MM.1S (cell line): ENCODE measurements at places on chromosomes 11 and 22.

- no peak overlapping the region for H3K4me3 ChIP-seq
- H3K36me3 ChIP-seq: no peaks in the 10 kb centered on the region; the same call in none of the 2 replicates
- H3K27me3 ChIP-seq: no peaks in the 10 kb centered on the region
- no peak overlapping the region for H3K27ac ChIP-seq
- DNase-seq: no peak
These were observed 30.2 kb downstream of the UQCR10 start for GRCh38 chr22:29797351-29797750.

DNA sequence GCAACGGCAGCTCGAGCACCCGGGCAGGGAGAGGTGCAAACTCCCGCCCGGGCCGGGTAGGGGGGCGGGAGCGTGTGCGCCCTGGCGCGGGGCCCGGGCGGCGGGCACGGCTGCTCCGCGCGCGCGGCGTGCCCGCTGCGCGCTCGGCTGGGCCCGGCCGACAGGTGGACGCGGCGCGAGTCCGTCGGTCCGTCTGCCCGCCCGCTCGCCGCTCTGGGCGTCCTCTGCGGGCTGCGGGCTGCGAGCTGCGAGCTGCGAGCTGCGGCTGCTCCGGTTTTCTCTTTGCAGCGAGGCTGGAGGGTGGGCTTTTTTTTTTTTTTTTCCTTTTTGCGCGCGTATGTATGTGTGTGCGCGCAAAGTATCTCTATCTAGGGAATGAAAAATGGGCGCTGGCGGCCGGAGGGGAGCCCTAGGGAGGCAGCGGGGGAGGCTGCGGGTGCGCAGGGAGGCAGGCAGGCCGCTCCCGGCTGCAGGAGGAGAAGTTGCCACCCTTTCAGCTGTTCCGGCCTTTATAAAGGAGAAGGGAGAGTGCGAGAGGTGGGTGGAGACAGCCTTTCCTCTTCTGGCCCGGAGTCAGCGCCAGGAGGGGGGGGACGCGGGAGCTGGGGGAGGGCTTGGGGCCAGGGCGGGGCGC lies at the start of gene PDGFB:
Gene PDGFB (minus strand): TSS at position 487 of the 634 bp plus-strand sequence. CDS start 1,019 bp downstream, outside the sequence.
- peaks cover 33% of the 10 kb centered on the region for H3K4me1 ChIP-seq
- H3K27me3 ChIP-seq: peaks cover 6% of the 10 kb centered on the region; the same call in 1 of the 2 replicates
- H3K27ac ChIP-seq: no peak within 1 kb of the TSS

DNA sequence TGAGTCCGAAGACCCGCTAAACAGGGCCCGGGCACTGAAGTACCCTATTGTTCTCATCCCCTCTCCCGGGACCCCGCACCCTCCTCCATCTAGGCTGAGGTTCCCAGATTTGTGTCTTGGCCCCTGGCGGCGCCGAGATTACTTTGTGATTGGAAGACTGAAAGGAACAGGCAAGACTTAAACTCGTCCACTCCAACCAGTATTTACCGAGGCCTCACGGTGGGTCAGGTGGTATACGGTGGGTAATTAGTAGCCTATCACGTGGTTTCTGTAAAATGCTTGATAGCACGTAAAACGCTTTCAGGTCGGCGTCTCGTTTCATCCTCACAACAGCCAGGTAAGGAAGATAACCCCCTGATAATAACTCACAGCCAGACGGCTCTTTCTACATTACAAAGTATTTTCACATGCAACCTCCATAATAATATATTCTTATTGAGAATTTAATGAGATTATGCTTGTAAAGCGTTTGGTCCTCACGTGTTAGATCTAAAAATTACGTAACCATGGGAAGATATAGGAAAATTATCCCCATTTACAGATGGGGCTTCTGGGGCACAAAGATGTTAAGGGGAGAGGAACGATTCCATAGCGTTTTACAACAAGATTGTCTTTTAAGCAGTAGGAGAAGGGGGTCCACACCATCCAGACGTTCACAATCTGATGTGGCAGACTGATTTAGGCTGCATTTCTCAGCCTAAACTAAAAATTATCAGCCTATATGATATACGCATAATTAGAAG lies 642 bp upstream of the PIK3C2A start:
- H3K4me3 ChIP-seq: peak overlapping the region; percentile 80
- H3K4me1 ChIP-seq: peaks cover 5% of the 10 kb centered on the region
- no peaks in the 10 kb centered on the region for H3K27me3 ChIP-seq

DNA sequence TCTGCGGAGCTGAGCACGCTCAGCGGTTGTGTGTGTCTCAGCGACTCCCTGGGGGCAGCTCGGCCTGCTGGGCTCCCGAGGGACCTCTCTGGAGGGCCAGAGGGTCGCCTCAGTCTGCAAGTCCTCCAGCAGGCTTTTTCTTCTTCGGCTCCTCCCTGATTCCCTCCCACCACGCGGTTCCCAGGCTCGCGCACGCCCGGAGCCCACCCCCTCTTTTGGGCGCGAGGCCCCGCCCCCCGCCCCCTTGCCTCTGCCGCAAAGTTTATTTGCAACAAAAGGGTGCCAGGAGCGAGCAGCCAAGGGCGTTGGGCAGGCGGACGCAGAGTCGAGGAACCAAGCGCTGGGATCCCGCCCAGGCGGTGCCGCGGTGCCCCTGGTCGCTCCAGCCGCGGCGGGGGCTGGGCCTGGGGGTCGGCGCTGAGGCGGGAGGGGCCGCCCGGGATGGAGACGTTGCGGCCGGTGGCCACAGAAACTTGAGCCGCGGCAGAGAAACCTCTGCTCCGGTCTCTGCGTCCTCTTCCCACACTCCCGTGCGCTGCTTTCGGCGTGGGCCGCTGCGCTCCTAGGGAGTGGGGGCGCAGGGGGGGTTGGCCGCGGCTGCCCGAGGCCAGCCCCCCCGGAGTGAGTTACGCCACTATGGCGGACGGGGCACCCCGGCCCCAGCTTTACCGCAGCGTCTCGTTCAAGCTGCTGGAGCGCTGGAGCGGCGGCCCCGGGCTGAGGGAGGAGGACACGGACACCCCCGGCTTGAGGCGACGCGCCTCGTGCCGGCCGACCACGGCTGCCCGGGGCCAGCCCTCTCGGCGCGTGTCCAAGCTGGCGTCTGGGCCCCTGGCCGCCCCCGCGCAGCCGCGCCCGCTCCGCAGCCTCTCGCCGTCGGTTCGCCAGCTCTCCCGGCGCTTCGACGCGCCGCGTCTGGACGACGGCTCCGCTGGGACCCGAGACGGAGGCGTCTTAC lies at the start of gene ARHGEF17:
Gene ARHGEF17 (plus strand): TSS at position 274 of the 958 bp plus-strand sequence. CDS start 363 bp downstream, at position 637.
- H3K36me3 ChIP-seq: no peaks in the 10 kb centered on the region
- H3K27ac ChIP-seq: 0 out of 2 replicates have a peak within 1 kb of the TSS, but pooled peaks have one; percentile 4
- H3K4me3 ChIP-seq: peak within 1 kb of the TSS; percentile 89
- H3K4me1 ChIP-seq: no peaks in the 10 kb centered on the region
- peaks cover 6% of the 10 kb centered on the region; the same call in 1 of the 2 replicates for H3K27me3 ChIP-seq

DNA sequence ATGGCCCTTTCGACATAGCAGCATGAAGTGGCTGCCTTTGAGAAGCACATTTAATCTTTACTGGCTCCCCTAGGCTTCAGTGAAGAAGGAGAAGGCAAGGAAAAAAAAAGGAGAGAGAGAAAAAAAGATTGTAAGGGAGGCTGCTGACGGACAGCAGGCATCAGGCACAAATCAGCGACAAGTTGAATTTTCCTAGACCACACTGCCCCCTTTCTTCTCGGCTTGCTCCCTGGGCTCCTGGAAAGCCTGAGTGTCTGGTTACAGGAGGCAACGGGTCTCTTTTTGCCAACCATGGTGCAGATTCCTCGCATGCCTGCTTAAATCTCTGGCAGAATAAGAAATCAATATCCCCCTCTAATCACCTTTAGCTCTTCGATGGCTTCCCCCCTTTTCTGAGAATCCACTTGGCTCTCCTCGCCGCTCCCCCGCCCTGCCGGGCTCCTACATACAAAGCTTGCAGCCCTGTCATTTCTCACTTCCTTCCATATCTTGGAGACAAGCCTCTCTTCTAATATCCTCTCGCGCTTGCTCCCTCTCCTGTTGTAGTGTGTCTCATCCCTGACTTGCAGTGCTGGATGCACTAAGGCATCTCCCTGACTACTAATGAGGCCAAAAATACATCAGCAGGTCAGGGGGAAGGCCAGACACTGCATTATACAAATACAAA lies 14.3 kb downstream of the BLID start:
- no peak overlapping the region for H3K4me3 ChIP-seq
- no peak for DNase-seq
- no peaks in the 10 kb centered on the region for H3K27me3 ChIP-seq
- H3K27ac ChIP-seq: no peak overlapping the region
- no peaks in the 10 kb centered on the region for H3K4me1 ChIP-seq
- no peaks in the 10 kb centered on the region for H3K36me3 ChIP-seq

GRCh38 chr11:124667601-124668000 lies 5.9 kb downstream of the SIAE start:
- no peak for DNase-seq
- H3K27ac ChIP-seq: no peak overlapping the region
- H3K36me3 ChIP-seq: no peaks in the 10 kb centered on the region

- H3K36me3 ChIP-seq: no peaks in the 10 kb centered on the region
- no peak overlapping the region for H3K4me3 ChIP-seq
- H3K27ac ChIP-seq: no peak overlapping the region
- H3K27me3 ChIP-seq: no peaks in the 10 kb centered on the region
- DNase-seq: no peak
- H3K4me1 ChIP-seq: peaks cover 32% of the 10 kb centered on the region
These were observed 63.0 kb downstream of the PPFIBP2 start for GRCh38 chr11:7576726-7577290.

DNA sequence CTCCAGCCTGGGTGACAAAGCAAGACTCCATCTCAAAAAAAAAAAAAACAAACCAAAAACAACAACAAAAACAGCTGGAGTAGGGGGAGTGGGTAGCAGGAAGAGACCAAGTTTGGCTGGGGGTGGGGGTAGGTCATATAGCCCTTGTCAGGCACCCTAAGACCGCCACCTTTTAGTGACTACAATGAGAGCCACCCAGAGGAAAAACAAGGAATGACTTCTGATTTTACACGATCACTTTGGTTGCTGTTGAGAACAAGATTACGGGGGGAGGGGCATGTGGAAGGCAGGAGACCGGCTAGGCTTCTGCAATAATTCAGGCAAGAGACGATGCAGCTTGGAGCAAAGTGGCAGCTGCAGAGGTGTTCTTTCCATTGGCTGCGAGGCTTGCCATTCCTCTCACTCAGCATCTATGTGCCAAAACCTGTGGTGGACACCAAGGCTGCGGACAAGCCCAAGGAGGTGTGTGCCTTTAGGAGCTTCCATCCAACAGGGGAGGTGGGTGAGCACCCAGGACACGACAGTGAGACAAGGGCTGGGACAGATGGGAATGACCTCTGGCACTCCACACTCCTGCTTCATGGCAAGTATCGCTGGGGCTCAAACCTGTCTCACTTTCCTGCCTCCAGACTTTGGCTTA lies 1.7 kb downstream of the RPS19BP1 start:
- H3K27ac ChIP-seq: no peak overlapping the region
- no peaks in the 10 kb centered on the region for H3K27me3 ChIP-seq
- H3K4me1 ChIP-seq: peaks cover 46% of the 10 kb centered on the region

DNA sequence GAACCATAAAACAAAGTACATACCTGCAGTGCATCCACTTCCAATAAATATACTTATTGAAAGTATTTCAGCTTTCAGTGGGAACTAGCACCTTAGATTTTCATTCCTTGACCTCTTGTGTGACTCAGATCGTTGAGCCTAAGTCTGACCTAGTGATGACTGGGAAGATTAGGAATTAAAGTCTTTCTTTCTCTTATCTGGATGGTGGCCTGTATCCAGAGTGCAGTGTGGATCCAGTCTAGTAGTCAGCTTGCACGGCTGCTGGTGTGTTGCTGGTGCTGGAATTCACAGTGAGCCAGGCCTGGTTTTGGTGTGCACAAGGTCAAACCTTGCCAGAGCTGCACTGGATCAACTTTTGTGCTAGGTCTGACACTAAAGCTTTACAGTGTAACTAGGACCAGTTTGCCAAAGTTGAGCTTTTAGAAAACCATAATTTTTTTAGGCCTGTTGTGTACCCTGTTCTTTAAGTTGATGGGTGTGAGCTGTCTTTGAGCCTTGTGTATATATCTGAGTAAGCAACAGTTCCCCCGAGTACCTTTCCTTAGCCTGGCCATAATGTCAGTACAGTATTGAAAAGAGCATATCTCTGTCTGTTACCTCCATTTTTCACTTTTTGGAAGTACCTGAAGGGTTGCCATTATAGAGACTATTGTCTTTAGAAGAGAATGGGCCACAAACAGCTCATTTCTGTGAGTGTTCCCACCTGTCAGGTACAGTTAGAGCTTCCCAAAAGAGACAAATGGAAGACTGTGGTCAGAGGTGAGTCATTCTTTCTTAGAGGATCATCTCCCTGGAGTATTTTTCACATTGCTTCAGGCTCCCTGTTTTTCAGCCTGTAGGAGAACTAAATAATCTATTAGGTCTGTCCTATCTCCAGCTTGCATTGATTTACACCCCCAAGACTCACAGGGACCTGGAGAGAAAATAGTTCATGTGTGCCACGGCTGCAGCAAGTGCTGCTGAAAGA lies 89.8 kb downstream of the ALX4 start:
- no peak overlapping the region for H3K4me3 ChIP-seq
- H3K36me3 ChIP-seq: no peaks in the 10 kb centered on the region
- H3K4me1 ChIP-seq: no peaks in the 10 kb centered on the region
- H3K27ac ChIP-seq: no peak overlapping the region
- no peak for DNase-seq
- no peaks in the 10 kb centered on the region for H3K27me3 ChIP-seq

DNA sequence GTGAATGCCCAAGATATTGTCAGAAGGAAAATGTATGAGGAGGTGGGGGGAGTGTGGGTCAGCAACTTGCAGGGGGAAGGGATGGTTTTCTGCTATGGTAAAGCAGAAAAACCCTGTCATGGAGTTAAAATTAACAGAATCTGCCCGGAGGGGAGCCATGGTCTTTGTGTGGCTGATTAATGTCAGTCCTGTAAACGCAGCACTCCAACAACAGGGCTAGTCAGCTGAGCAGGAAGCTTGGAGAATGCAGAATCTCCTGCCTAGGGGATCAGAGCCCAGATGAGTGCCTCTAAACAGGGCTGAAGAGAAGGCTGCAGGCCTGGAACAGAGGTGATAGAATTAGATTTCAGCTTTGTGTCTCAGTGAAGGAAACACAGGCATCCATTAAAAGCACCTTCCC lies 140.9 kb upstream of the MTNR1B start:
- no peak for DNase-seq
- H3K27me3 ChIP-seq: no peaks in the 10 kb centered on the region
- H3K4me1 ChIP-seq: peaks cover 25% of the 10 kb centered on the region
- no peak overlapping the region for H3K27ac ChIP-seq
- H3K36me3 ChIP-seq: no peaks in the 10 kb centered on the region
- no peak overlapping the region for H3K4me3 ChIP-seq

GRCh38 chr11:66112601-66113499 lies 42.8 kb downstream of the PACS1 start:
- no peaks in the 10 kb centered on the region for H3K36me3 ChIP-seq
- no peak for DNase-seq
- H3K27ac ChIP-seq: no peak overlapping the region
- H3K27me3 ChIP-seq: no peaks in the 10 kb centered on the region
- peaks cover 28% of the 10 kb centered on the region for H3K4me1 ChIP-seq
